ENCODE measurements at places on chromosomes 12 and 14.

DNA sequence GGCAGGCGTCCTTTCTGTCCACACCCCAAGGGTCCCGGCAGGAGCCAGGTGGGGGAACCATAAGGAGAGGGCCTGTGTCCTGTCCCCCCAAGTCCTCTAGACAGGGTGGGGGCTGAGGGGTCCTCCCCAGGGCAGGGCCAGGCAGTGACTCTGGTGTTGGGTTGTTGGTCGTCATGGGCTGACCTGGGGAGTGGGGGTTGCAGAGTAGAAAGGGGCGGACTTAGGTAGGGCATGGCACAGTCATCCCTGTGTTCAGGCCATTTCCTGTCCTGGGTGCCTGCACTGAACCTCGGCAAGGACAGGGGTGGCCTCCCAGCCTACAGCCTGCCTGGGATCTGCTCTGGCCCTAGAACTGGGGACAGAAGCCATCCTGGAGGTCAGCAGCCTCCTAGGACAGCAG lies 356.2 kb downstream of the TMEM121 start:
- no peak for DNase-seq

DNA sequence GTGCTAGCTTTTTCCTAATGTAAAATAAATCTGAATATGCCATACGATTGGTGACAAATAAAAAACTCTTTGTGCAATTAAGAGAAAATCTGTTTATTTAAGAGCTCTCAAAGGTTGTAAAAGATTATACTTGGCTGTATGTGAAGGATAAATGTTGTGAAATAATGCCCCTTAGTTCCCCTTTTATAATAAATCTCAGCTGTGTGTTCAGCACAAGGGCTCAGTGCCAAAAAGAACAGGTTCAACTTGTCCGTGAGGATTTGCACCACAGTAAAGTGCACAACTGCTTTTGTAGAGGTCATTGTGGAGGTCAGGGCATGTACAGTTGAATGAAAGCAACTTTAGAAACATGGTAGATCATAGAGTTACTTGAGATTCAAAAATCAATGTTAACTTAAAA lies 118.6 kb downstream of the TRMT5 start:
- peak; percentile 41 for DNase-seq

DNA sequence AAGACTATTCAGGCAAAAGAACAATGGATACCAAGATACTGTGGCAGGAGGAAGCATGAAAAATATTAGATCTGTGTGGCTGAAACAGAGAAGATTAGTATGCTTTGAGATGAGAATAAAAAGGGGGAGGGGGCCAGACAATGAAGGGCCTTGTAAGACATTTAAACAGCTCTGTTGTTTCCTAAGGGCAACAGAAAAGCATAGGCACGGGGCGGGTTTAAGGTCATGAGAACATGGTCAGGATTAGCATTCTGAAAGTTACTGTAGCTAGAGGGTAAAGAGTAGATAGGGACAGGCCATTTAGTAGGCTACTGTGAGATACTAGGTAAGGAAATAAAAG lies 18.6 kb downstream of the INTS13 start:
- DNase-seq = no peak

DNA sequence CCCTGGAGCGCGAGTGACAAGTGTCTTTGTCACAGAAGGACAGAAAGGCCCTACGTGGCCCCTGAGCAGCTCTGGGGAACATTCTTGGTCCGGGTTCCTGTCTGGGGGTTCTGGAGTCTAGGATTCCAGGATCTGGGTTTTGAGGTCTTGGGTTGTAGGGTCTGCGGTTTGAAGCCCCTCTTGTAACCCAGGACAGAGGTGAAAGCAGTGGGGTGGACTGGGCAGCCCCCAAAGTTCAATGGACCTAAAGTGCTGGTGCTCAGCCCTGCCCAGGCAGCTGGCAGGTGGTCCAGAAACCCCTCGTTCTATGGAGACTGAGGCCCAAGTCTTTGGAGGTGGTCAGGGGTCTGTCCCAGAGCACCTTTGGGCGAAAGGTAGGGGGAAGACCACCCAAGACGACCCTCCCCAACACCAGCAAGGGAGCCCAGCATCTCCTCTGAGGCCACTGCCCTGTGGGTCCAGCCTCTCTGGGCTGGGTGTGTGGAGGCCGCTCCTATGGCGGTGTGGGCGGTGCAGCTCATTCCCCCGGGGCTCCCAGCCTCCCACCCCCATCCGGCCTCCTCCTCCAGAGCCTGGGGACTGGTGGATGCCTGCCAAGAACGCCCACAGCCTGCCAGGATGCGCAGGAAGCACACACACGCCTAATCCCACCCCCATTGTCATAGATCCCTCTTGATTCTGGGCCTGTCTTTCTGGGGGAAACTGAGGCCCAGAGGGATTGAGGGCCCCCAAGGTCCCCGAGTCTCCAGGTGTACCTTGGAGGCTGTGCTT lies 30.2 kb upstream of the ANKRD9 start:
- peak; percentile 95 for DNase-seq

GRCh38 chr12:59803735-59804134 lies 207.9 kb downstream of the SLC16A7 start:
- DNase-seq = no peak

GRCh38 chr12:120259418-120260202 lies 5.9 kb downstream of the PXN start:
- no peak for DNase-seq

GRCh38 chr14:104085889-104086201 lies 345 bp downstream of the ASPG start:
- no peak for DNase-seq

DNA sequence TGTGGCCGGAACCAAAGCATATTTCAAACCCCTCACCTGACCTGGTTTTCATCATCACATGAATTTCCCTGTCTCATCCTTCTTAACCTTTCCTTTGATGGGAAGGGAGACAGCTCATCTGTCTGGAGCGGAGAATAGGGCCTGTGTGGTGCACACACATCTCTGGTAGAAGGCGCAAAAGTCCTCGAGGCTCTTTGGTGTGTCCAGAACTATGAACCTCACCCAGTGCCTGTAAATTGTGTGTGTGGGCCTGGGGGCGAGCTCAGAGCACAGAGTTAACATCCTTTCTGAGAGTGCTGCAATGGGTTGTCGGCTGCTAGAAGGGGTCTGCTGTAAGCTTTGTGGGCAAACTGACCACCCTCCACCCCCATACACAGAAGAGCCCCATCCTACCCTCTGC lies 749 bp downstream of the GALNT6 start:
- no peak for DNase-seq

- no peak for DNase-seq
Observed at GRCh38 chr14:79708426-79709388, 502.6 kb downstream of the DIO2 start.

- DNase-seq = no peak
Observed at GRCh38 chr12:25713264-25713663, 160.2 kb upstream of the LMNTD1 start.

- DNase-seq = no peak
Observed at GRCh38 chr12:128052331-128052730, 214.6 kb upstream of the TMEM132C start.

GRCh38 chr12:61524851-61525250 lies 735.4 kb upstream of the USP15 start:
- no peak for DNase-seq

DNA sequence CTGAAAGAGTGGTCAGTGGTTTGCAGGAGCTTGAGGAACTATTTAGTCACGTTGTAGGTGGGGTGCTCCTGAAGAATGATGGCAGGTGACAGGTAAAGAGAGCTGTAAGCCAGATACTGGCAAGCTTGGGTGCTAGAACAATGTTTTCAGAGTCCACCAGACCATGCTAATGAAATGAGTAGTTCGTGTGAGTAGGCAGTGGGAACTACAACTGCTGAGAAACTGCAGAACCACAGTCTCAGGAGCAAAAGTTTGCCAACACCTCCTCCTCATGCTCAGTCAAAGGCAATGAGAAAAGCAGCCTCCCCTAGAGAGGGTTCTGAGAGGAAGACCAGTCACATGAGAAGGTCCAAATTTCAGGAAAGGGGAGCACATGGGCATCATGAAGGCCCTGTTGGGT lies 91.3 kb downstream of the PRKD1 start:
- no peak for DNase-seq

DNA sequence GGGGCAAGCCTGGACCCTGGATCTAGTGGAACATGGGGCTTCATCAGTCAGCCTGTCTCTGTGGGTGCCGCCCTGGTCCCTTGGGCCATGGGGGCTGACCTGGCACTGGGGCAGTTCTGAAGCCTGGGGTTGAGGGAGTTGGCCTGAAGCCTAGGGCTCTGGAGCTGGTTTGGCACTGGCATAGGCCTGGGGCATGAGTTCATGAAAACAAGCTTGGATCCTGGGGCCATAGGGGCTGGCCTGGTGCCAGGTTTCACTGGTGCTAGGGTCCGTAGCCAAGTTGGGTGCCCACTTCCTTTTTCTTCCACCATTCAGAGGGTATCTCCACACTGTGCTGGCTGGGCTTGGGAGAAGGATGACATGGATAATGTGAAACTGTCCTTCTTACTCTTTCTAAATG lies 26.6 kb upstream of the ANO4 start:
- no peak for DNase-seq

DNA sequence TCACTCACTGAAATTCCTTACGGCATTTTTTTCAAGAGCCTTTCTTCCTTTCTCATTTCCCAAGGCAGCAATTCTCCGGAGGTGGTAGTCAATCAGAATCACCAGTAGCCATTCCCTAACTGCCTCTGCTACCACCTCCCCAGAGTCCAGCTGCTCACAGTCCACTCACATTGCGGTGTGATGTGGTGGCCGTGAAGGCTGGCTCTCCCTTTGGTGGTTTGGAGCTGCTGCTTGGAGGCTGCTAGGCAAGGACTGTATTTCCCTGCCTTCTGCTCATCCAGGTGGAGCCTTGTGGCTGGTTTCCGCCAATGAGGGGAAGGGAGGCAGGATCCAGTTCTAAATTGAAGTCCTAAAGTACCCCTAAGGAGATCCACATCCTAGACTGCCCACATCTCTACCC lies 222.0 kb downstream of the ANO2 start:
- no peak for DNase-seq

DNA sequence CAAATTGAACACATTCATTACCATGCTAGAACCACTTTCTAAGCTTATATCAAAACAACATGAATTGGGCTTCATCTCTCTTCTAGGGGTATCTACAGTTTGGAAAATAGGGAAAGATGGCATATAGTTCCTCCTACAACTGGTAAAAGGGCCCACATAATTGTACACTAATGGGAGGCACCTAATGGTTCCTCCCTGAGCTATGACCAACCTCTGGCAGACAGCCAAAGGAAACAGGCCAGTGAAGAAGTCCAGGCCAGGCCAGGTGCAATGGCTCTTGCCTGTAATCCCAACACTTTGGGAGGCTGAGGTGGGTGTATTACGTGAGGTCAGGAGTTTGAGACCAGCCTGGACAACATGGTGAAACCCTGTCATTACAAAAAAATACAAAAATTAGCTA lies 23.2 kb upstream of the APOF start:
- peak; percentile 3 for DNase-seq

GRCh38 chr14:58491593-58491992 lies 64.1 kb downstream of the KIAA0586 start:
- DNase-seq = no peak

- no peak for DNase-seq
Observed at GRCh38 chr14:95413289-95414215, 93.8 kb upstream of the CLMN start.

DNA sequence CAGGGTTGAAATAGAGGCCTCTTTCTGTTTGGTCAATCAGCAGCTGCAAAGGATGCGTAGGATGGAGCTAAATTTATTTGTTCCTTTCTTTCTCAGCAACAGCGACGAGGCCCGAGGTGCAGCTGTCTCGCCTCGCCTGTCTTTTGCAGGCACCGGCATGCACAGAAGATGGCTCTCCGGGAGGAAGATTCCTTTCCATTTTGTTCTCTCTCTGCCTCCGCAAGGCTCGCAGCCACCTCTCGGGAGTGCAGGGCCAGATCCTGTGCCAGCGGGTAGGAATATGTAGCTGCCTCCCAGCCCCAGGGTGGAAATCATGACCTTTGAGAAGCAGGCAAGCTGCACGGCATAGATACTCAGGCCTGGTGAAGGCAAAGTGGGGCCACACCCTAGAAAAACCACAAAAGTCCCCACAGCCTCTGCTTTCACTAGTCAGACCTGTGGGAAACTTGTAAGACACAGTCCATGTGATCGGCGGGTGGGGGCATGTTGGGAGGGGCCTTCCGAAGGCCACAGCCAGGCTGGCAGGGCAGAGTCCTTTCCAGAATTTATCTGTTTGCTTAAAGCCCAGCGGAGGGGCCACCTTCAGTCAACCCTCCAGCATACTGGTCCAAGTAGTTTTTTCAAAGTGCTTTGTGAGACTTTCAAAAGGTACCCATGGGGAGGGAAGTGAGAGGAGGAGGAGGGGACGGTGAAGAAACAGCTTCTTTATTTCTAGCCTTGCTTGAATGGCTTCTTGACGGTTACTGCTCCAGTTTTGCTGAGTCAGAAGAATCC lies at the start of gene MAP1LC3B2:
Gene MAP1LC3B2, plus strand, starts transcription at position 220 of the 774 bp plus-strand sequence. CDS start 16,562 bp downstream, outside the sequence.
- DNase-seq = no peak

DNA sequence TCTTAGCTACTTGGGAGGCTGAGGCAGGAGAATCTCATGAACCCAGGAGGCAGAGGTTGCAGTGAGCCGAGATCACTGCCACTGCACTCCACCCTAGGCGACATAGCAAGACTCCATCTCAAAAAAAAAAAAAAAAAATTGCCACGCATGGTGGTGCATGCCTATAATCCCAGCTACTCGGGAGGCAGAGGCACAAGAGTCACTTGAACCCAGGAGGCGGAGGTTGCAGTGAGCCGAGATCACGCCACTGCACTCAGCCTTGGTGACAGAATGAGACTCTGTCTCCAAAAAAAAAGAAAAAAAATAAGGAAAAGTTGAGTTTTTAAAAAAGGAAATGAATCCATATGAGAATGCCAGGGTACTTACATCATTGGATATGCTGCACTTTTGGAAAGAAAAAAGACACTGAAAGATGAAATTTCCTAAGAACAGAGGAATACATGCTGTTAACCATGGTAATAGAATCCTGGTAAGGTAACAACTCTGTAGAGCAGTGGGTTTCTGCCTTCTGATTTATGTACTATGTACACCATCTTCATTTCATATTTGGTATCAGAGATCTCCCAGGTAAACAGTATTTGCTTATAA lies 222.7 kb downstream of the ERC1 start:
- DNase-seq = no peak

GRCh38 chr14:87916103-87916885 lies 76.7 kb downstream of the GALC start:
- no peak for DNase-seq

GRCh38 chr14:31442284-31442683 lies 15.0 kb downstream of the DTD2 start:
- no peak for DNase-seq

DNA sequence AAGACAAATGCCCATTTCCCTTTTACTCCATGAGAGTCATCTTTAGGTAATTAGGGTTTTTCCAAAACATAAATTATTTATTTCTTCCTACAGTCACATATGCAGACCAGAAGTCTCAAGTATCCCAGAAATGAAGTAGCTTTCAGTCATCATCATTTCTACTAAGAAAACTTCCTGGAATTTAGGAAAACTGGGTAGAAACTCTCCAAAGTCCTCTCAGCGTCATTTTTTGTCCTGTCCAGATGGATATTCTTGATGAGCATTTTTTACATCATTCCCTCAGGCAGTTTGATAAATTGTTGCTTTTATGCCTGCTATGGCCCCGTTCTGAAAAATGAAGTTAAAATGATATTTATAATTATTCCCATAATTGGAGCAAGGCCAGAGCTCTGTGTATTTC lies 93.9 kb upstream of the DCN start:
- DNase-seq = no peak

- no peak for DNase-seq
Observed at GRCh38 chr14:74219277-74220205, 19.7 kb upstream of the VSX2 start.

All from NCI-H1105 (cell line).